ENCODE measurements at places on chromosomes 7 and 10.

GRCh38 chr10:53033396-53033795 lies 260.8 kb upstream of the MBL2 start:
- DNase-seq, result no peak

- DNase-seq, result no peak
These were observed 15.7 kb downstream of the NOLC1 start for GRCh38 chr10:102167861-102168260.

- DNase-seq, result no peak
These were observed 42.2 kb upstream of the A1CF start for GRCh38 chr10:50927522-50928189.

DNA sequence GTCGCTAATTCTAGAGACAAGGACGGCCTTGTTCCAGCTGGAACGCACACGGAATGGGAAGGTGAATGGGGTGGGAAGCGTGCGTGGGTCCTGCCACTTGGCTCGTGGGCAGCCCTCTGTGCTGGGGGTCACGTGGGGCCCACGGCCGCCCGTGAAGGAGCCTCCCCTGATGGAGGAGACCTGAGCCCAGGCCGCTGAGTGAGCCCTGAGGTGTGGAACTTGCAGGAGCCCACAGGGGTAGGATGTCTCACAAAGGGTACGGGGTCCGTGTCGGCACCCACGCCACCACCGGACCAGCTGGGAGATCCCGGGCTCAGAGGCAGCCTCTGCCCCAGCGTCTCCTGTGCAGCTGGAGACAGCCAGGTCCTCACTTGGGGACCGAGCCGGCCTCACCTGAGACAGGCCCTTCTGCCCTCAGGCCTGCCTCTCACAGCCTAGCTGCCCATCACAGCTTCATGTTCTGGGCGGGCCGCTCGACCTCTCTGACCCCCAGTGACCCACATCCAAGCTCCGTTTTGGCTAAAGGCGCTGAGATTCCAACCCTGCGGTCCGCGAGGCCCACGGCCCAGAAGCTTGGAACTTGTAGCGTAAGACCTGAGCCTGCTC lies 84.8 kb downstream of the FOXL3 start:
- DNase-seq, result no peak

GRCh38 chr10:59839576-59839975 lies 66.8 kb downstream of the CCDC6 start:
- DNase-seq, result no peak

- no peak for DNase-seq
These were observed 556.5 kb upstream of the LRRN3 start for GRCh38 chr7:110534241-110534931.

GRCh38 chr7:44937426-44937825 lies 41.4 kb downstream of the MYO1G start:
- no peak for DNase-seq

GRCh38 chr7:99371376-99371920 lies 3.1 kb upstream of the ARPC1B start:
- no peak for DNase-seq

- peak; percentile 44 for DNase-seq
These were observed 33.8 kb upstream of the ICA1 start for GRCh38 chr7:8295638-8296361.

DNA sequence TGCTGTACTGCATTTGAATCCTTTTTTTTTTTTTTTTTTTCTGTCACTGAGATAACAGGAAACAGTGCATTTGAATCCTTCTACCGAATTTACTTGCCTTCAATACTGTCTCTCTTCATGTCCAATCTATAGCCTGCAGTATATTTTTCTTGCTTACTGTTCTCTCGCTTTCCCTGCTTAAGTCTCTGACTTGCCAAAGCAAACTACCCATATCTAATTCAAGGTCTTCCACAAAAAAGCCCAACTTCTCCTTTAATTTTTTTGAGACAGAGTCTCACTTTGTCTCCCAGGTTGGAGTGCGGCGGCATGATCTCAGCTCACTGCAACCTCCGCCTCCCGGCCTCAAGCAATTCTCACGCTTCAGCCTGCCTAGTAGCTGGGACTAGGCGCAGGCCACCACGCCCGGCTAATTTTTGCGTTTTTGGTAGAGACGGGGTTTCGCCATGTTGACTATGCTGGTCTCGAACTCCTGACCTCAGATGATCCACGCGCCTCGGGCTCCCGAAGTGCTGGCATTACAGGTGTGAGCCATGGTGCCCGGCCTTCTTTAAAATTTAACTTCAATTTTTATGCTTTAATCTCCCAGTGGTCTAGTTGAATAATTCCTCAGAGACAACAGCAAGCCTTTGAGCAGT lies 882 bp downstream of the PDCD11 start:
- DNase-seq, result no peak

DNA sequence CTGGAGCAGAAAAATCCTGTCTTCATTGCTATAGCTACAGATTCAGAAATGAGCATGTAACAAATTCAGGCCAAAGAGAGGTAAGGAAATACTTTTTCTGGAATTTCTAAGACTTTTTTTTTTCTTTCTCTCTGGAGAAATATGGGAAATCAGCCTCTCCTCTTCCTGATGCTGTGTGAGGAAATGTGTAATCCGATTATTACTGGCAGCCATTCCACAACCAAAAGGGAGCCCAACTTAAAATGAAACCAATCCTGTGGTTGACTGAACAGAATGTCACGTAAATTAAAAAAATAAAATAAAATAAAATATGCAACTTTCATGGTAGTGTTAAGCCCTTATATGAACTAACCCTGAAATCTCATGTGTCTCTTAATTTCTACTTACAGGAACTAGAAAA lies 10.7 kb upstream of the POT1 start:
- no peak for DNase-seq

DNA sequence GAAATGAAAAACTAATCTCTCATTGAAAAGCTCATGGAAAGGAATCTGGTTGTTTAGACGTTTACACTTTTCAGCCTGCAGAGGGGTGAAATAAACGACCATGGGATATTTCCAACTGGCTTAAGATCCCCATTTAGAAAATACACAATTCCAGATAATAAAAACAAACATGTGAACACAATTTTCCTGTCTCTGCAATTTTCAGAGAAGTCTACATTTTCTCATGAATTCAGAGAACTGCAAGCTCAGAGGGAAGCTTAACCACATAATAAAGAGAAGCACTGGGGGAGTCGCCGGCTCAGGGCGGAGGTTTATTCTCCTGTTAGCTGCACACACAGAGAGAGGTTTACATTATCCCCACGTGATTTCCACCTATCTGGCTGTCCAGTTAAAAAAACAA lies 215.2 kb downstream of the FANK1 start:
- DNase-seq, result no peak

GRCh38 chr7:28570970-28571288 lies 158.6 kb downstream of the CREB5 start:
- DNase-seq, result no peak

- DNase-seq, result no peak
These were observed 7.9 kb downstream of the ANTXRL start for GRCh38 chr10:46294641-46295220.

GRCh38 chr10:88118729-88119128 lies 255.3 kb downstream of the PTEN start:
- DNase-seq, result no peak

DNA sequence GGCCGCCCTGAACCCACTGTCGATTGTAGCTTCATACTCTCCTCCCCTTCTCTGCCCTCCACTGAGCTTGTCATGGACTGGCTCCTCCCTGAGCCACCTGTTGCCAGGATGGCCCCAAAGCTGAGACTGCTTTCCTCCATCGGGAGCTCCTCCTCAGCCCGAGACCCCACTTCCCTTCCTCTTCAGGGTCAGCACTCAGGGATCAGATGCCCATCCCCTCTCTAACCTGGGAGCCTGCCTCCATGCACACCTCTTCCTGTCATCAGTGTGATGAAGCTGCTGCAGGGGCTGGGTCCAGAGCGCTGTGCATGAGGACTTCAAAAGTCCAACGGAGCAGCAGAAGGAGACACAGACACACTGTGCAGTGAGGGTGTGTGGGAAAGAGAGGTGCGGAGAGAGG lies 201.1 kb downstream of the WDR37 start:
- DNase-seq, result no peak

- no peak for DNase-seq
These were observed 28.1 kb upstream of the GPR22 start for GRCh38 chr7:107441581-107442422.

DNA sequence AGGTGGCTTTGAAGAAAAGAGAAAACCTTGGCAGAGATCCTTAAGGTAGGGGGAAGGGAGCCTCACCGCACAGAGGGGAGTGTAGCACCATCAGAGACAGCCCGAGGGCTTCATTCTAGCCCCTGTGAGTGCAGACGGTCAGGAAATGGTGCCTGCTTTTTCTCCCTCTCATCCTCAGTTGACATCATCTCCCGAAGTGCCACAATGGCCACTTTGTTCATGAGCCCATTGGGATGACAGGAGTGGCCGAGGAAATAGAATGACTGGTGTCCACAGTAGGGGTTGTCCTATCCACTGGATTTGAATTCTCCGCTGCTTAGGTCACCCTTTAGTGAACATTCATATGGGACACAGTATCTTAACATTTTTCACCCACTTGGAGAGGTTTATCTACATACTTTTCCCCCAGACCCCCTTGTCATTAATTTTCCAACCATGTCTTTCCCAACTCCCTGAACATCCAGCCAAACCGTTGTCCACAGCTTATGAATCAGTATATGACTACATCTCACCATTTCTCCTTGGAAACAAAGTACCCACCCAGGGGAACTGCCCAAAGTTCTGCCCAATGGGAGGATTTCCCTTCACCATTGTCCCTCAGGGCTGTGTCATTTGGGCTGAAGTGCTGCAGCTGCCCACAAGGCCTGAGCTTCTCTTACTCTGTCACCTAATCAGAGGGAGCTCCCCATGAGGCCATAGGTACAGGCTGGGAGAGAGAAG lies 108.8 kb downstream of the ADCY1 start:
- no peak for DNase-seq

- no peak for DNase-seq
These were observed 79.3 kb upstream of the IL6 start for GRCh38 chr7:22647451-22648257.

DNA sequence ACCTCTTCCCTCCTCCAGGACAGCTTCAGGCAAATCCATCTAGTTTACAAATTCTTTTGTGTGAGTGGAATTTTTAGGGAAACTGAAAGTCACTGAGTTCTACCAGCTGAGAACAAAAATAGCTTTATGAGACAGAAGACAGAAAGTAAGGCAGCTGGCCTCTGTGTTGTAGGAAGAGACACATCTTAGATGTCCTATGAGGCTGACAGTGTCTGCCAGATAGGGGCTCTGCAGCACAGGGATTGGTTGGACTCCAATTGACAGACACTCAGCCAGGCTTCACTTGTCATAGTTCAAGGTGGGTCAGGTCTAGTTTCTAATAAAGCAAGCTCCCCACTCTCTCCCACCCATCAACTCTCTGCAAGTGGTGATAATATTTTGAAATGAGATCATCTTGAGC lies 574.9 kb downstream of the CCSER2 start:
- DNase-seq, result no peak

DNA sequence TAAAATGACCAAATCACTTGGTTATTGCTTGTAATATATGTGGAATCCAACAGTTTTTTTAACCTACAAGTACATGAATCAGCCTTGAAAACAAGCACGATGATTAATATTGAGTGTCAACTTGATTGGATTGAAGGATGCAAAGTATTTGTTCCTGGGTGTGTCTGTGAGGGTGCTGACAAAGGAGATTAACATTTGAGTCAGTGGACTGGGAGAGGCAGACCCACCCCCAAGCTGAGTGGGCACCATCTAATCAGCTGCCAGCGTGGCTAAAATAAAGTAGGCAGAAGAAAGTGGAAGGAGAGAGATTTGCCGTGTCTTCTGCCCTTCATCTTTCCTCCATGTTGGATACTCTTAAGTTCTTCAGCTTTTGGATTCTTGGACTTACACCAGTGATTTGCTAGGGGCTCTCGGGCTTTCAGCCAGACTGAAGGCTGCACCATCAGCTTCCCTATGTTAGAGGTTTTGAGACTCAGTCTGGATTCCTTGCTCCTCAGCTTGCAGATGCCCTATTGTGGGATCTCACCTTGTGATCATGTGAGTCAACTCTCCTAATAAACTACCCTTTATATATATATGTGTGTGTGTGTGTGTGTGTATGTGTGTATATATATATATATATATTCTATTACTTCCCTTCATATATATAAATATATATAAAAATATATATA lies 118.4 kb upstream of the WDR11 start:
- DNase-seq, result no peak

- DNase-seq, result no peak
These were observed 7.4 kb downstream of the MAT1A start for GRCh38 chr10:80281784-80282765.

GRCh38 chr10:105391670-105392351 lies 750.7 kb downstream of the SORCS3 start:
- DNase-seq, result no peak

DNA sequence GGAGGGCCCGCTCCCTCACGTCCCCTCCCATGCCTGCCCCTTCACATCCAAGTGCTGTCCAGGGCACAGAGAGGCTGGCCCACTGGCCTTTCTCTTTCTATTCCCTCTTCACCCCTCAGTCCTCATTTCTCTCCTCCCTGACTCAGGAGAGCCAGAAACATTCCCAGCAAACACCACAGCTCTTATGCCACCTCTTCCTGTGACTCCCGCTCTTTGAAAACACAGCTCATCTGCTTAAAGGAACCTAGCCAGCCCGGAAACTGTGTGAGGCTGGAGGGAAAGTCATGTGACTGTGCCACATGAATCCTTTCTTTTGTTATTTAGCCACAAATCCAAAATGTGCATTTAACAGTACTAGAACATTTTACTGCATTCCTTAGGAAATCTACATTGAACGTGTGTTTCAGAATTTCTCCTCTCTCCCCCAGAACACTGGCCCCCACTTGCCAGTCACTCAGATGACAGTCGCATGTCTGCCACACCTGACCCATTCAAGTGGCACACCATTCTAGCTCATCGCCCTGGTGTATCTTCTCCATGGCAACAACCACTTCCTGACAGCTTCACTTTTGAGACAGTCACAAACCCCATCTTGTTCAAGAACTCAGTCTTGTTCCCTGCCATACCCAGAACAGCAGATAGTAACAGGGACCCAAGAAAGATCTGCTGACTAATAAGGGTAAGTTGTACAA lies 42.8 kb downstream of the GRB10 start:
- DNase-seq, result no peak

GRCh38 chr7:94240902-94241301 lies 153.8 kb upstream of the COL1A2 start:
- no peak for DNase-seq

- DNase-seq, result no peak
These were observed 5.9 kb upstream of the IL6 start for GRCh38 chr7:22720791-22721786.

Data from NCI-H524 treated with DMSO at 0.1 percent for 48 hours (cell line).